ENCODE measurements at places on chromosomes 6 and 20. TPM values are rescaled to one million over a fixed set of nuclear protein-coding genes. Genes with fewer than 3 reads are reported as not detected.

- no peak for DNase-seq
Measured at GRCh38 chr6:138563650-138564049, 64.4 kb upstream of the NHSL1 start.

The MLN gene
- not detected for total RNA-seq

DNA sequence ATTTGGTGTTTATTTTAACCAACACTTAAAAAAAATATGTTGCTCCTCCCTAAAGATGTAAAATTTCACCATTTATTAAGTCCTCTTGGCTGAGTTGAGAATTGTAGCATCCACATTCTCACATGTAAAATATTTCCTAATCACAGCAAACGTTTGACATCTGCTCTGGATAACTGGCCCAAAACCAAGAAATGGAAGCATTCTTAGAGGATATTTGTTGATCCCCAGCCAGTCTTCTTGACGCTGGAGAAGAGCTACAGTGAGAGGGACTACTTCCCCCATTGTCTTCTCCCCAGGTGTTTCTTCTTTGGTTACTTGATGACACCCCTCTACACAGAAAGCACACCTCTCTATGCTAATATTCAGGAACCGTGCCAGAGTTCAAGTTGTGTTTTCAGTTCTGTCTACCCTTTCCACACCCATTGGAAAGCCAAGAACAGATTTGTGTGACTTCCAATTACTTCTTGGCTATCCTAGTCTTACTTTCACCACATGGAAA lies 454.5 kb upstream of the JAG1 start:
- no peak for DNase-seq

DNA sequence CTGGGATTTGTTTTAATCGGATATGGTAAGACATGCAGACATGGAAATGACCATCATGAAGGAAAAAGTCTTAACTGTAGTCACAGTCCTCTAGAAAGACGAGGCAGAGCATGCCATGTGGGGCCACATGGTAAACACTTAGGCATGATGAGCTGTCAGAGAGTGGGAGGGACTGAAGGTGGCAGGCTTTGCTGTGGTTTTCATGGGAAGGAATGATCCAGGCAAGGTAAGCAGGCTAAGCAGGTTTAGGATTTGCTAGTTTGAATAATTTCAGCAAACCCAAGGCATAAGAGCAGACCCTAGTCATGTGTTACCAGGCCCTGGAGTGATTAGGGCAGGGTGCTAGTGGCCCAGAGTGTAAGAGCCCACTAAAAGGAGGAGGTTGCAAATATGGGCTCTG lies 47.2 kb upstream of the STMND1 start:
- no peak for DNase-seq

Data from H9 (cell line).